ENCODE measurements at places on chromosomes 4 and X.

- no peak for DNase-seq
Measured at GRCh38 chr4:153916273-153916755, 127.4 kb upstream of the SFRP2 start.

- DNase-seq, result no peak
Measured at GRCh38 chrX:100263650-100264049, 146.4 kb downstream of the PCDH19 start.

DNA sequence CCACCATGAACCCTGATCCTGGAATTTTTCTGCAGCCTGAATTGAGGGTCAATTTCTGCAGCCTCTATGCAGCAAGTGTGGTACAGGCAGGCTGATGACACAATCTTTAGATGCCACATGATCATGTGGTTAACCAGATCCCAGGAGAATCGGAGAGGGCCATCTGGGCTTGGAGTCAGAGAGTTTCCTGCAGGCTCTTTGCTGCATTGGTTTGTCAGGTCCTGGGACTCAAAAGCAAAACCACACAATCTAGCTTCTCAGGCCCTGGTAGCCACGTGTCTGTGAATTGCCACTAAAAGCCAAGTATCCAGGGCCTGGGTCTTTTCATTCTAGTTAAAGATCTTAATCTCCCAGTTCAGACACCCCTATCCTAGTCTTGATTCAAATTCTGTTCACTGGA is 464.5 kb downstream of the BCOR start:
- no peak for DNase-seq

DNA sequence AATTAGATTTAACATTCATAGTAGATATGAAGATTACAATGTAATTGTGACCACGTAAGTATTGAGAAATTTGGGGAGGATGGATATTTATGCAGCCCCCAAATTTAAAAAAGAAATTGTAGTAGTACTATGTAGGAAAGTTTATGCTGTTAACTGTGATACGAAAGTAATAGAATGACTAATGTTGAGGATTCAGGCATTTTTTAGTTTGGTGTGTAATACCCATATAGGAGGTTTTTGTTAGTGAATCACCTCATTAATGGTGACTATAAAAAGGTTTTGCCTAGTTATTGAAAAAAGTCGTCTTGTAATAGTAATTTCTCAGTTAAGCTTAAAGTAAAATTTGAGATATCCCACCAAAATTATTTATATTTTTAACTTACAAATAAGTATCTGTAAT is 67.2 kb downstream of the SMARCAD1 start:
- DNase-seq, result no peak

GRCh38 chrX:104135677-104136076 is 21.1 kb downstream of the SLC25A53 start:
- DNase-seq, result no peak

- DNase-seq, result no peak
Measured at GRCh38 chr4:70715097-70715496, 6.7 kb upstream of the RUFY3 start.

- no peak for DNase-seq
Measured at GRCh38 chr4:84973856-84974255, 7.4 kb upstream of the WDFY3 start.

- no peak for DNase-seq
Measured at GRCh38 chr4:1488831-1489638, 82.8 kb upstream of the NKX1-1 start.

- no peak for DNase-seq
Measured at GRCh38 chr4:25103418-25103817, 56.8 kb downstream of the SEPSECS start.

- no peak for DNase-seq
Measured at GRCh38 chrX:93932471-93933220, 258.6 kb downstream of the FAM133A start.

- DNase-seq, result no peak
Measured at GRCh38 chrX:45353456-45353855, 152.8 kb upstream of the DIPK2B start.

DNA sequence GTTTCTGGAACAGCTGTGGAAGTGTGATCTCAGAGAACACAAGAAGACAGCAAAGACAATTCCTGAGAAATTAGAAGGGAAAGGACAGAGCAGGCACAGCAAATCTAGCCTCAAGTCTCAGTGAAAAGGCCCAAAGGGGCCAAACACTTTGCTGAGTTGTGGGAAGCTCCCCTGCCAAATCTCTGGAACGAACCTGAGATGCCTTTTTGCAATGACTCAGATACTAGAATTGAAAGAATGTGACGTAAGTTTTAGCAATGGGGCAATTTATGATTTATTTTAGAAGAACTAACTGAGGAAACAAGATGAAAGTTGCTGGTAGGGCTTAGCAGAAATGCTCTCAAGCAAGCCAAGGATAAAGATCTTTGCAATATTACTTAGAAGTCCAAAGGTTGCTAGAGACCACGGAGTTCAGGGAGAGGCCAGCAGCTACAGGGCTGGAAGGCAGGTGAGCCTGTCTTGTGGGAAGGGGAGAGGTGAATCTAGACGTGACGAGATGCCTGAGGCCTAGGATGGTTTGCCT is 92.8 kb downstream of the AMELX start:
- DNase-seq, result no peak

DNA sequence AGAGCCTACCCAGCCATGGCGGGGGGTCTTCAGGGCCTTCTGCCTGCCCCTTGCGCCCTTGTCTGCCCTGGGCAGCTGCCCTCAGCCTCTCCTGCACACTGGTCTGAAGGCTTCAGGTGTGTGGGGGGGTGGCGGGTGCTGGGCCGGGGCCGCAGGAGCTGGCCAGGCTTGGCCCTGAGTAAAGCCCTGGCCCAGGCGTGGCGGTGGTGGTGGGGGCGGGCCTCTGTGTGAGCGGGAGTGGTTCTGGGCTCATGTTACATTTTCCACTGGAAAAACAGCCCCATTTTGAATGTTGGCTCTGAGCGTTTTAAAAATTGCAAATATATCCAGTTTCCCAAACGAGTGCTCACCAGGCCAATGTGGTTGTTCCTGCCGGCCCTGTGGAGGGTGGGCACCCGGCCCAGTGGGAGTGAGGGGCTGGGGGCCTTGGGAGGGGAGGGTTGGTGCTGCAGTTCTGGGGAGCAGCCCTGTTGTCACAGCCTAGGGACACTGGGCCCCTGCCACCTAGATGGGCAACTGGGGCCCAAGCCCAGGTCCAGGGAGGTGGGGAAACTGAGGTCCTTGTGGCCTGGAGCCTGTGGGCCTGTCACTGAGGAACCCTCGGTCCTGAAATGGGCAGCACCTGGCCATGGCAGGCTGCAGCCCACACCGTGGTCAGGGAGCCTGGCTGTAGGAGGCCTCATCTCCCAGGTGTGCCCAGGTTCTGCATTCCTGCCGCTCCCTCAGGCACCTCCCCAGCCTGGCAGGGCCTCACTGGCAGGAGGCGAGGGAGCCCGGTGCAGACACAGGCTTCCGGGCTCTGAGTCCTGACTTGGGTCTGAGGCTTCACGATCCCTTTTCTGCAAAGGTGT is 28.3 kb downstream of the FGFRL1 start:
- DNase-seq, result no peak

- no peak for DNase-seq
Measured at GRCh38 chr4:59127743-59128142, 2017.6 kb upstream of the IGFBP7 start.

- no peak for DNase-seq
Measured at GRCh38 chr4:112127803-112128202, 17.5 kb upstream of the FAM241A start.

DNA sequence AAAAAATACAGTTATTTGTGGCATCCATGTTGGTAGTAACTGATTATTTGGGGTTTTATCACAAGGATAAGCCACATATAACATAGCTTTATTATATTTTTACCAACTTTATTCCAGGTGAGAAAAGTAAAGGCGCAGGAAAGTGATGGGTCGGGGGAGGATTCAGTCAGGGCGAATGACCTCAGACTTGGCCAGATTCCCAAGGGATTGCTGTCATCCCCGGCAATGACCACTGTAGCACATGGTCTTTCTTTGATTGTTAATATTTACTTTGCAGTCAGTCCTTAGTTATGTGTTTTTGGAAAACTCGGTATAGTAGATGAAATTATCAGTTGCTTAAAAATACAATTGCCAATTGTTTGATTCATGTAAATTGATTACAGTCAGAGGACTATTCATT is 17.6 kb downstream of the GRIA3 start:
- no peak for DNase-seq

- DNase-seq, result no peak
Measured at GRCh38 chr4:123463869-123464268, 67.3 kb downstream of the SPRY1 start.

GRCh38 chr4:24278693-24279092 is 305.7 kb downstream of the DHX15 start:
- no peak for DNase-seq

- no peak for DNase-seq
Measured at GRCh38 chrX:151609222-151609621, 45.7 kb downstream of the PASD1 start.

DNA sequence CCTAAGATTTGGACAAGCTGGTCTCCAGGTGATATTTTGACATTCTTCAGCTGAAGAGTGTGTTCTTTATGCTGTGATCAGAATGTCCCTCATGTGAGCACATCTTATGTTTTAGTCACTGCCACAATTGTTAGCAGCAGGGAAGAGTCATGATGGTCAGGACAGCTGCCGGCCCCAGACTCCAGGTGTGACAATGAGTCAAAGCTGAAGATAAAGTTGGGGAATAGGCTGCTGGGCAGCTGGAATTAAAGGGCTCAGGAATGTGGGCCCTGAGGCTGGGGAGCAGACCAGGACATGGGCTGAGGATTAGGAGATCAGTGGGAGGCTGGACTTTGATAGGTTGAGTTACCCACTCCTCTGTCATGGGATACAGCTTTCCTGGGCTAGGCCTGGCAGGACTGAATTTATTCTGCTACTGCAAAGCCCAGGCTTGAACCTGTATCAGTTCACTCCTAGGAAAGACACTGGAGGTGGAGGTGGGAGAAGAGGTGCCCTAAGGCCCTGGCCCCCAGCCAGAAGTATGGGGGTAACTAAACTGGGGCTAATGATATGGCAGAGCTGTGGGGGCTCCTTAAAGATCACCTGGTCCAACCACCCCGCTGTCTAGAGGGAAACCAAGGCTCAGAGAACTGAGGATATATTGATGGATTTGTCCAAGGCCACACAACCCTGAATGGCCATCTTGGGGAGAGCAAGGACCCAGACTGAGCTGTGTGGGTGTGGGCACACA is 119.5 kb downstream of the PJA1 start:
- no peak for DNase-seq

DNA sequence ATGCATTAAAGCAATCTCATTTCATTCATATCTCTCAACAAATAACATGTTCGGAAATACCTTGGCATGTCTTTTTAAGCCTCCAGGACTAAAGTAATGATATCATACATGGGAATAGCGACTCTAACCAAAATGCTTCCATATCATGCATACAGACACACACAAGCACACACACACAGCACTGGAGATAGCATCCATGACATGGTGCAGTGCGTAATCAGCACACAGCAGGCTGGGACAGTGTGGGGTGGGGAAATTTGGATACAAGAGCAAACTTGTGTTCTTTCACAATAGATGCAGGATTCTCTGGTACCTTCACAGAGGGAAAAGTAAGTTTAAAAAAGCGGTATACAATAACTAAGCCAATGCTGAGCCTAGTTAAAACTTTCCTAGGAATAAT is 132.3 kb upstream of the HPGD start:
- no peak for DNase-seq

DNA sequence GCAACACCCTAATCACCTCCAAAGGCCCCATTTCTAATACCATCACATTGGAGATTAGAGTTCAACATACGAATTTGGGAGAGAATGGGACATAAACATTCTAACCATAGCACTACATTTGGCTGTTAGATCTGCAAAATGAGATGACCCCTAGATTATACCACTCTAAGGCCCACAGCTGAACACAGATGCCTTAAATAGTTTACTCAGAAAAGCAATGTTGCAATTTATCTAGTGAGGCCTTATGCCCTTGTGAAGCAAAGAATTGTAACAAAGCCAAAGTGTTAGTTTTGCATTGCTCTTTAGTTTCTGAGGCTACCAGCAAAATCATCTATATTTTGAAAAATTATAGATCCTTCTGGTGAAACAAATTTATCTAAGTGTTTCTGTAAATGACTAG is 31.6 kb upstream of the ARHGEF6 start:
- no peak for DNase-seq

DNA sequence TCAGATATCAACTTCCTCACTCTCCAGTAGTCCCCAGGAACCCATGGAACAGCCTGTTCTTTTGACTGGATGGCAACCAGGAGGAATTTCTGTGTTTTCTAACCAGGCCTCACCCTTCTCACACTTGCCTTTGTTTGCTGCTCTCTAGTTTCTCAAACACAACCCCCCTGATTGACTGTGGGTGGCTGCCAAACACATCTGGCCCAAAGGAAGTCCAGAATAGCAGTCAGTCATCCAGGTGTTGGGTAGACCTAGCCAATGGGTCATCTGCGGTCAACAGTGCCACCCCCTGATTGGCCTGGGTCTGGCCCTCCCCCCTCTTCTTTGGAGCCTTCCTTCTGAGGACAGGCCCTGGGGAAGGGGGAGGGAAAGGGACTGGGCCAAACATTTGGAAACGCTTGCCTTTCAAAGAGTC is 53.7 kb downstream of the MSX1 start:
- DNase-seq, result no peak

DNA sequence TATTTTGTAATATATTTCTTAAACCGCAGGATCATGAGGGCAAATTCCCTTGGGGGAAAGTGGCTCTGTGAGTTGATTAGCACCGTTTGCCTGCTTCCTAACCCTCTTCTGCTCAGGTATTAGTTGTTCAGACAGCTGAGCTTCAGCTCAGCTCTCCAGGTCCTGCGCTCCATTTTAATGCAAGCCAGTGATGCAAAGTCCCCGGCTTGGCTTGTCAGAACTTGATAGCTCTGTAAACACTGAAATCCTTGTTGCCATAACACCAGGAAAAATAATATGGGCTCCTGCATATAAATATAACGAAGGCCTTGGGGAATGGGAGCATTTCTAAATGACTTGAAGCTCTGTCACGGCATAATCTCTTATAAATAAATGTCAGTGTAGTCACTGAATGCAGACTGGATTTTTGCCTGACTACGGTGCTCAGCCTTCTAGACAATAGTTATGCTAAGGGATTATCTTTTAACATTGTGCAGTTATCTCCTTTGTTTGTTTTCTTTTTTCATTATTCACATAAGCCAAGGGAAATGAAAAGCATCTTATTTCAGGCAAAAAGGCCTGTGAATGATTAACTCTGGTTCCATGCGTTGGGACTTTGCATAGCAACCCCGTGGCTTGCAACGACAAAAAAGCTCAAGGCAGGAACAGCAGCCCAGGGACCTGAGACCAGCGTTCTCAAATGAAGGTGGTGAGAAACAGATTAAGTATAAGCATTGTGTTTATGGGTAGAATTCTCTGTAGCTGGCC is 253.2 kb downstream of the SPRY1 start:
- DNase-seq, result peak; percentile 90

GRCh38 chrX:56783450-56783831 is 54.4 kb downstream of the NBDY start:
- DNase-seq, result no peak

DNA sequence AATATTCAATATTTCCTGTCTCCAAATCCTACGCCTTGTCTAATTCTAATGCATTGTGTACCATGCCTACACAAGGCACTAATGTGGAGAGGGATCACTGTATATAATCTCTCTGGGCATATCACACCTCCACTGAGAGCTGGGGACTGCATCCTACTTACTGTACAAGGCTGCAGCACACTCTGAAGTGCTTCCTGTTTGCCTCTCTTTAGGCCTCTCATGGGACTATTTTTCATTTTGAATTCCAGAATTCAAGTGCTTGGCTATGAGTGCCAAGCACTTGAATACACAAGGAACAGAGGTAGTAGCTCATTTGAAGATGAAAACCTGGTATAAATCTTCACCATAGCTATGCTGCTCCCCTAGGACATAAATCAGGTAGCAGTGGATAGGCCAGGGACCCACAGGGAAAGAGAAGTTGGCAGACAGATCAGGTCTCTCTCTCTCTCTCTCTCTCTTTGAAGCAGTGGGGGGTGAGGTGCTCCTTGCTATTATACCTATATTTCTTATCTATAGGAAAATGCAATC is 229.7 kb upstream of the MBNL3 start:
- no peak for DNase-seq

Data from NCI-H1092 (cell line).